NCI-H345 (cell line): ENCODE measurements at places on chromosomes 5 and 9.

- peak; percentile 80 for DNase-seq
Measured at GRCh38 chr9:130159915-130160670, 12.1 kb upstream of the NCS1 start.

- DNase-seq, result no peak
Measured at GRCh38 chr5:17069995-17070511, 134.0 kb upstream of the MYO10 start.

DNA sequence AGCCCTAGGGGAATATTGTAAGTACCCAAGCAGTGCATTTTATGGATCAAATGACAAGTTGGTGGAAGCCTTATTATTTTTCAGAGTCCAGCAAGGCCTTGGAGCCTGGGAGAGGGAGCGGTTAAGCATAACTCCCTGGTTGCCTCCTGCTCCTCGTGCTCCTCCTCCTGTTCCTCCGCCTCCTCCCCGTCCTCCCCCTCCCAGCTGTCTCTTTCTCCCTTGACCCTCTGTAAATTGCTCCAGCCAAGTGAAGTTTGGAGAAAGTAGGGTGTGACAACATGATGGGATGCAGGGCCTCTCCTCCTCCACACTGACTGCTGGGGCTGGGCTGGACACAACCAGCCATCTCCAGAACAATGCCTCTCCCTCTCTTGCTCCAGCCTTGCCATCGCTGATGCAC, 586.9 kb downstream of the CCDC171 start:
- DNase-seq, result no peak

DNA sequence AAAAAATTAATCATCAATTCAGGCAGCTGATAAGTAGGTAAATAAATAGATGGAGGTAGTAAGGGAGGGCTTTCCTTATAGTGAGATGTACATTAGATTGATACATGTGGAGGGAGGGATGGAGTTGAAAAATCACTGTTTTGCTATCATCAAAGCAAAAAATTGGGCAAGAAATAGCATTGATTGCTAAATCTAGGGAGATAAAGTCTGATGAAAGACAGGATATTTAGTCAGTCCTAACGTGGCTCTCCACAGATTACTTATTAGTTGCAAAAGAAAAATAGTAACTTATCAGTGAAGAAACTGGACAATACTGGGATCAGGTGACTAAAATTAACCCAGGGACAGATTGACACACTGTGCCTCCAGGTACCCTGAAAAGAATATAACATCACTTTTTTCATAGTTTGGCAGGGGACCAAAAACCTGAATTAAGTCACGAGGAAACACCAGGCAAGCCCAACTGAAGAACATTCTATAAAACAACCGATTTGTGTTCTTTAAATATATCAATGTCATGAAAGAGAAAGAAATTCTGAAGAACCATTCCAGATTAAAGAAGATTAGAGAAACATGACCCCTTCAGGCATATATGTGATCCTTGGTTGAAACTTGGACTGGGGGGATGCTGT, 27.1 kb upstream of the GOLPH3 start:
- no peak for DNase-seq

- DNase-seq, result no peak
Measured at GRCh38 chr5:32421075-32421474, 23.5 kb downstream of the ZFR start.

- no peak for DNase-seq
Measured at GRCh38 chr5:174708476-174709207, 15.7 kb upstream of the MSX2 start.

- no peak for DNase-seq
Measured at GRCh38 chr9:128335161-128335560, 5.2 kb upstream of the SLC27A4 start.

DNA sequence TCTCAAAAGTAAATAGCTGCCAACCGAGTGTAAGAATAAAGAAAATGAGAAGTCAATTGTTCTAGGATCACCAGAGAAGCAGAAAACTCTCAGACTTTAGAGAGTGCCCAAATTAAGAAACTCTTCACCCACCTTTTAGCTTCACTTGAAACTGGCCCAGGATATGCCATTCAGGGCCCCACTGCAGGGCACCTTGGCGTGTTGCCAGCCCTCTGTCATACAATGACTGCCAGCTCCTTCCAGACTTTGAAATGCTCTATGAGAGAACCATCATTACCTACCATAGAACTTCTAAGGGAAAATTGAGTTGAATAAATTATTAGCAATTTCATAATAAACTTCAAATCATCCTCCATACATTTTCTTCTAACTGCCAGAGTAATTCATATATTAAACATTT, 240.5 kb downstream of the CETN3 start:
- peak; percentile 50 for DNase-seq

GRCh38 chr5:54146390-54146789, 164.0 kb downstream of the ARL15 start:
- DNase-seq, result no peak

GRCh38 chr9:120922404-120923195, 4.0 kb downstream of the TRAF1 start:
- DNase-seq, result no peak

- DNase-seq, result no peak
Measured at GRCh38 chr5:88552426-88552825, 283.8 kb upstream of the TMEM161B start.

- no peak for DNase-seq
Measured at GRCh38 chr5:153352685-153353219, 137.7 kb upstream of the GRIA1 start.

- DNase-seq, result no peak
Measured at GRCh38 chr9:120714846-120715388, 647 bp upstream of the MEGF9 start.

GRCh38 chr9:61670616-61671015, 480.8 kb downstream of the SPATA31A7 start:
- DNase-seq, result no peak

DNA sequence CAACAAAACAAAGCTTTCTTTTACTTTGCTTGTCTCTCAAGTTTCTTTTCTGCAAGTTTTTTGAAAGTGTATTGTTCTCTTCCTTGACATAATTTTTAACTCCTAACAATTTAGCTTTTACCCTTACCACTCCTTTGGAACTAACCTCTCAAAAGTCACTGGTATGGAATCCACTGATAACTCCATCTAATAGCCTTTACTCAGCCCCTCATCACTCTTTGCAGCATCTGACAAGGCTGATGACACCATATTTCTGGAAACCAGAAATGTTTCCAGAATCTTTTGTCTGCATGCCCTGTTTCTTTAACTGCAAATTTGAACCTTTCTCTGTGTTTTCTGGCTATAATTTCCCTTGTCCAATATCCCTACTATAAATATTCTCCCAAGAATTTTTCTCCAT, 46.5 kb downstream of the ZNF474 start:
- no peak for DNase-seq

- no peak for DNase-seq
Measured at GRCh38 chr9:96253059-96253696, 48.8 kb downstream of the HSD17B3 start.

GRCh38 chr5:147930769-147931168, 24.4 kb upstream of the C5orf46 start:
- no peak for DNase-seq

DNA sequence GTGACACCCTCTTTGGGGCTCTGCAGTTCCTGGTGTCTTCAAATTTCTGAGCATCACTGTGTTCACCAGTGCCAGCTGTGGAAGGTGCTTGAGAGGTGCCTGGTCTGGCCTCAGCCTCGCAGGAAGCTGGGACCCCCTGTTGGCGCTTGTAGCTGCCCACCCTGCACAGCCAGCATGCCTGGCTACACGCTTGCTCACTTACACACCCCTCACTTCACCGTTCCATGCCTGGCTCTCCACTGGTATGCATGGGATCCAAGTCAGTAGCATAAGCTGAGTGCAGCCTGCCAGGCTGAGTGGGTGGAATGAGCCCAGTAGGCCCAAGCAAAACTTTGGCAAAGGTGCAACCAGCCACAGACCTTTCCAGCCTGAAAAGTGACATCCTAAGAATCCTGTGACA, 801.4 kb upstream of the PTPRD start:
- no peak for DNase-seq

DNA sequence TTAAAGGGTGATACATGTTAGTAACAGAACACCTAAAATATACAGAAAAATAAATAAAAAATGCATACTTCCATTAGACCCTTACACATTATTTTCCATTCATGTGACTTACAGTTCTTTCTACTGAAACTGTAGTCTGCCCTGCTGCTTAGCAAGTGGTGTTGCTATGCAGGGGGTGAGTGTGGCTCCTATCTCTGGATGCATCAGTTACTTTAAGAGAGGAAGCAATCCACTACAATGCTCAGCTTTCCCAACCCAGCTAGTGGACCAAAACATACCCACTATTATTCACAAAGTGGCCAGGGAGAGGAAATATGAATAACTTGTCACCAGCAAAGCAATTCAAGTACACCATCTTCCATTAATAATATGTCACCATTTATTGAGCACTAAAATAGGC, 121.8 kb downstream of the DOCK2 start:
- DNase-seq, result no peak

GRCh38 chr5:33114361-33114760, 326.4 kb upstream of the TARS1 start:
- no peak for DNase-seq

DNA sequence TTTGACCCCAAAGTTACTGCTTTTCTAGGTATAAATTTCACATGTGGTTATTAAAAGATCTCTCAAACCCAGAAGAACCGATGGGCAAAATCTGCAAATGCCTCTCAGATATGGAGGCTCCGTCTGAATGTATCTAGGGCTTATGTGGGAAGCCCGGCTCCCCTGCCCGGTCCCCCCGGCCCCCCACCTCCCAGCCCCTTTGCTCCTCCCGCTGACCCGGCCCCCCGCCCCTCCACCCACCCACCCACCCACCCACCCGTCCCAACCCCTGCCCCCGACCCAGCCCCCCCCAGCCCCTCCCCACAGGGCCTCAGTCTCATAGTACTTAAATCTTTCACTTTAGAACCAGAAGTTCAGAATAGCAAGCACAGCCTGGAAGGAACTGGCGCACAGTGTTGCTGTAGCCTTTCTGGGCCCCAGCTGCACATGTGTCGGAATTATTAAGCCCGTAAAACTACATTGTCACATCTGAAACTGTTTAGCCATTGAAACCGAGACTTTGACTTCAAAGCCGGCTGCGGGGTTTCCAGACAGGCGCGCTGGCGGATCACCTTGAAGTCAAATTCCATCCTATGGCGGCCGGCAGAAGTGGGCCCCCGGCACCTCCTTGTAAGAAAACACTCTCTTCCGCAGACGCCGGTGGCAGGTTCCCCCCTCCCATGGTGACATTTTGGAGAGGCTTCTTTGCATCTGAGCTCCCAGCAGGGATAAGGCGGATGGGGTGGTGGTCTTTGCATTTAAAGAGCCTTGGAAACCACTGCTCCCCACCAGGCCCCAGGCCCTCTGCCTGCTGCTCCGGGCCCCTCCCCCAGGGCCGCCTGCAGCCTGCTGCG, 12.8 kb downstream of the NKD2 start:
- no peak for DNase-seq

DNA sequence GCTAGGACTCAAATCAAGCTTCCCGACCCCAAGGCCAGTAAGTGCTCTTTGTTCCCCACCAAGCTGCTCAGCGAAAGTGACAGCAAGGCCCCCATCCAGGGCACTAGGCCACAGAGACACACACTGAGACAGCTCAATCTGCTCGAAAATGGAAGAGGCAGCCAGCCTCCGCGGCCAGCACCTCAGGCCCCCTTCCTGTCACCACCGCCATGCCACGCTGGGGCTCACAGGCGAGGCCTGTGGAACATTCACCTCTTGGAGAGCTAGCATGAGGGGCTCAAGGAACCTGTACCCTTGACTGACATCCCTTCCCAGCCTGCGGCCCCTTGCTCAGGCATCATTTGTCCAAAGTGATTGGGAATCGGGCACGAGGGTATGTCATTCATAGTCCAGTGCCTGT, 71.4 kb downstream of the PAX5 start:
- no peak for DNase-seq

DNA sequence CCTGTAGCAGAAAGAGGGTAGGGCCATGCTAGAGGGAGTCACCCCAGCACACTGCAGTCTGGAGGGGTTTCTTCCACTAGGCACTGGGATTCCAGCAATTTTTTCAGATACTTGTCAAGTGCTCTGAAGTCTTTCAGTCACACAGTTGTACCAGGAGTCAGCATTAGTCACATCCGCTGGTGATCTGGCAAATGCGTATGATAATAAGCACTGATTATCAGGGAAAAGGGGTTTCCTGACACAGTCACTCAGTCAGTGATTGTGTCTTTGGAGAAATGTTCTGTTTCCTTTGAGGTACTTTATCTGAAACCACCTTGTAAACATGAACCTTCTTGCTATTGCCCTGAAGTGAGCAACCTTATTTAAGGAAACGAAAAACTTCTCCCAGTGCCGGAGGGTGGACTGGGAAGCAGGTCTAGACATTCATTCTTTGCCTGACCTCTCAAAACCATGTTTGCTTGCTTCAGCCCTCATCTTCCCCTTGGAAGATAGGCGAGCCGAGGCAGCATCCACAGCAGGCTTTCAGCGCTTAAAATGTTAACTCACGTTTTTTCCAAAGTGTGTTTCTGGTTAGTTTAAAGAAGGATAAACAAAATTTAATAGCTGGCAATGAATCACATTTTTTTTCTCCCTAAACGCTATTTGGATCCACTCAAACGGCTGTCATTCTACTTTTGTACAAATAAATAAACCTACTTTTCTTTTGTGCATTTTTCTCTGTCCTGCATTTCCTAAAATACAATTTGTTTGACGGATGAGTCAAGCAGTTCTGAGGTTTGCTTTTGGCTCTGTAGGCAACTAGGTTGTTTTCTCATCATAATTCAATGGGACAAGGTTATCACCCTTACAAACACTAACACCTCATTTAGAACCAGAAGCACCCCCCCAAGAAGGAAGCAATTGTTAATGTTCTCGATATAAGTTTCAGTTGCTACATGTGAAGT, 77.7 kb downstream of the FOXD1 start:
- no peak for DNase-seq

DNA sequence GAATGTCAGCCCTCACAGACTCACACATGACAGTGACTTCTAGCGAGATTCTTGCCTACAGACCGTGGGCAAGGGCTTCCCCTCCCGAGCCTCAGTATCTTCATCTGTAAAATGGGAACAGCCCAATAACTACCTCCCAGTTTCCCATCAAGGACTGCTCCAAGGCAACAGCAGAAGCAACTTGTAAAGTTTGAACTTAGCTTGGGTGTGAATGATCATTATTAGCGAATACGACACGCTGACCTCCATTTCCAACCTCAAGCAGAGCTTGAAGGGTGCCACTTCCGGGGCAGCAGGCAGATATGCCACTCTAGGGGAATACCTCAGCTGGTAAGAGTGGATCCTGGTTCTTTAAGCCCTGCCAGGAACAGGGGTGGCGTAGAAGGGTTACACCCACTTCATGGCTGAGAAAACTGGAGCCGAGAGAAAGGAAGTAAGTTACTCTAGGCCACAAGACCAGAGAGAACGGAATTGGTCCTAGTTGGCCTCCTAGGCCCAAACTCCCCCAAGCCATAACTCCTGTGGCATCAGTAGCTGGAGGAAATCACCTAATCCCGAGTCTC, 2.0 kb downstream of the RNF44 start:
- DNase-seq, result no peak

- no peak for DNase-seq
Measured at GRCh38 chr9:13758936-13759335, 479.4 kb upstream of the MPDZ start.

GRCh38 chr5:17267106-17267505, 49.7 kb downstream of the BASP1 start:
- no peak for DNase-seq

- DNase-seq, result no peak
Measured at GRCh38 chr5:116579144-116579543, 4.5 kb upstream of the SEMA6A start.
